ENCODE measurements at places on chromosomes 5 and 9. TPM values are rescaled to one million over a fixed set of nuclear protein-coding genes. Genes with fewer than 3 reads are reported as not detected.

The PRRX2 gene
- 5.1 TPM for total RNA-seq

The PCDHGA4 gene
- 0.79 TPM for total RNA-seq

The KCTD16 gene
- total RNA-seq: 2.8 TPM

The LCN12 gene
- total RNA-seq: 1.2 TPM

The PTGR1 gene
- total RNA-seq: 328 TPM
